Heart left ventricle (tissue), 16 donors: ENCODE measurements at places on chromosomes 1 and 21. TPM values are rescaled to one million over a fixed set of nuclear protein-coding genes. Genes with fewer than 3 reads are reported as not detected.
A peak's percentile ranks its signal among the peaks of the same experiment; 100 is the strongest.

Gene HEYL
- 23.9 TPM for total RNA-seq

Gene KDM1A
- total RNA-seq = 27.2 TPM

Gene CYP4Z1
- 0.41 TPM for total RNA-seq

Gene VASH2
- total RNA-seq = 0.54 TPM

Gene USH2A
- 0.91 TPM for total RNA-seq

DNA sequence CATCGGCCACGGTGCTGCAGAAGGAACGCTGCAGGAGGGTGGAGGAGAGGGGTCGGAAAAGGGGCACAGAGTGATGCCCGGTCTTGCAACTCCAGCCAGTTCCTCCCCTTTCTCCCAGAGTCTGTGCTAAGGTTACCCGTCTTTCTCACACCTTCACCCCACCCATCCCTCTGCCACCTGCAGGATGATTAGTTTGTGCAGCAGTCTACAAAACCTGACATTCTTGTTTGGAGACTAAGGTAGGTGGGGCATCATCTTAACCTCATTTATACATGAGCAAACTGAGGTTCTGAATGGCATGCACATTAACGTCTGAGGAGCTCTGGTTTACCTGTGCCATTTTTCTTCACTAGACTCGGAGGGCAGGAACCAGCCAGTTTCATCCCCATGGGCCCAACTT lies 232.3 kb downstream of the GRIK3 start:
- no peak for DNase-seq

- DNase-seq = peak; percentile 66
Measured at GRCh38 chr1:94418664-94419655, 771 bp downstream of the ABCD3 start.
